ENCODE measurements at places on chromosomes 7 and 10.

DNA sequence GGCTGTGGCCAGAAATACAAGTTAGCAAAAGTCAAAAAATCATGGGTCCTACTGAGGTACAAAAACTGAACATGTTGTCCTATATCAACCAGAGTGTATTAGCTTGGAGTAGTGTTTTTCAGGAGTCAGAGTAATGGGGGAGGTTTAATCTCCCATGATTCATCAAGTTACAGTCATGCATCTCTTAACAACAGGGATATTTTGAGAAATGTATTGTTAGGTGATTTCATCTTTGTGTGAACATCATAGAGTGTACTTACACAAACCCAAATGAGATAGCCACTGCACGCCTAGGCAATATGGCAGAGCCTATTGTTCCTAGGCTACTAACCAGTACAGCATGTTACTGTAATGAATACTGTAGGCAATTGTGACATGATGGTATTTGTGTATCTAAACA lies 14.9 kb upstream of the TES start:
- DNase-seq = no peak

GRCh38 chr10:8378198-8378983 lies 323.9 kb downstream of the GATA3 start:
- no peak for DNase-seq

DNA sequence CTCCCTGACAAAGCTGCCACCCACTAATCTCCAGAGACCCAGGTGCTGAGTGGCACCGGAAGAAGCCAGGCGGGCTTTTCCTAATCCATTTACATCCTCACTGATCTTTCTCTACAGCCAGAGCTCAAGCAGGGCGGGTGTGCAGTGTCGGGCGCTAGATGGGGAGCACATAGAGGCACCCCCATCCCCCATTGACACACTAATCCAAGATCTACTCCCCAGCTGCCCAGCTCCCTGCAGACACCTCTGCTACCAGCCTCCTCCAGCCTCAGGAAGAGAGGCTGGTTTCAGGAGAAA lies 22.2 kb downstream of the FRMPD2 start:
- no peak for DNase-seq

- DNase-seq = no peak
Observed at GRCh38 chr10:77964811-77965210, 38.3 kb upstream of the DLG5 start.

- no peak for DNase-seq
Observed at GRCh38 chr7:42236266-42236975, 588 bp downstream of the GLI3 start.

DNA sequence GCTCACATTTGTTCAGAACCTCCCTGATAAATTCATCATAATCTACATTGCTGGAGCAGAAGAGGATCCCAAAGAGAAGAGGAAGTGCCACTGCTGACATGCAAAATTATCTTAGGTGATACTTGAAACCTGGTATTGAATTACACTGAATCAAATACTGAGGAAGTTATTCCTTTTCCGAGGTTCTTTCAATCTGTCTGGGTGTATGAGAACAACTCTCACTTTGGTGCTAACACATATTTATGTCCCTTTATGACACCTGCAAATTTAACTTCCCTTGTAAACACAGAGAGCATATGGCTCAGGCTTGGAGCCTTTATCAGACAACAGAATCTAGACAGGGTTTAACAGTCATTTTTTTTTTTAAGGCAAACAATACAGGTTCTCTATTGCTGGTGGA lies 131.4 kb downstream of the SRPK2 start:
- DNase-seq = no peak

GRCh38 chr10:124157271-124157681 lies 63.9 kb upstream of the CHST15 start:
- no peak for DNase-seq

GRCh38 chr7:10706875-10707493 lies 266.7 kb upstream of the PHF14 start:
- DNase-seq = no peak

DNA sequence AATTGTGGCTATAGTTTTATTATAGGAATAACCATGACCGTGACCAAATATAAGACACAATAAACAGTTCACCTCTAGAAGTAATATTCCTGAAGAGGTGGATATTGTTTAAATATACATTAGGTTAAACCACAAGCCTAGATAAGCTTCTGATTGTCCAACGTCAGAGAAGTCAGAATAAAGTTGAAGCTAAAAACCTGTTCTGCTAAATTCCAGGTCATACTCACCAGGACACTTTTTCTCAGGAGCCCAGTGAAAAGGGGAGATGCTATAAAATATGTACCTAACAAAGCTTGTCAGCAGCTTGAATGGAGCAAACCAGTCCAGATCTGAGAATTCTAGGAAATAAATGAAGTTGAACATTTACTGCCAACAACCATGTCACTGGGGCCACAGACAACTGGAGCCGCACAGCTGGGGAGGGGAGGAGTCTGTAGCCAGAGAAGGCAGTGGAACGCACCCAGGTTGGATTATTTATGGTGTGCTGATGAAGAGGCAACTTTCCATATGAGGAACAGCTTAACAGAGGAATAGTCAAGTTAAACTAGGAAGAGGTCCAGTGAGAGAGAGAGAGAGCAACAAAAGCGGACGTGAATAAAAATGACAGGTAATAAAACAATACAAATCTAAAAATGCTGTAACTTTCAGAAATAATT lies 191.1 kb downstream of the ZNF438 start:
- no peak for DNase-seq

- no peak for DNase-seq
Observed at GRCh38 chr10:127013211-127013656, 108.0 kb downstream of the DOCK1 start.

DNA sequence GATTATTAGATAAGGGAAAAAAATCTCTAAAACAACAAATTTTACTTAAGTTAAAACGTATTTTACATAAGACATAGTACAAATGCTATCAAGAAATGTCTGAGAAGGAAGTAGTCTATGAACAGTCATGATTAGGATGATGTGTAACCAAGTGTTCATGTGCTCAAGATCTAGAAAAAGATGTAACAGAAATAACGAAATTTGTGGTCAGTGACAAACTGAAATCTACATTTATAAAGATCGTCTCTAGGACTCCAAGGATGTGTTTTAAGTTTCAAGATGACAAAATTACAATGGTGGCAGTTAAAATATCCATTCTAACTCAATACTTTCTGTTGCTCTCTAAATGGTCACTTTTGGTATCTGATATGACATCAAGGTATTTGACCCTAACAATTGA lies 17.2 kb downstream of the PPP3CB start:
- DNase-seq = no peak

DNA sequence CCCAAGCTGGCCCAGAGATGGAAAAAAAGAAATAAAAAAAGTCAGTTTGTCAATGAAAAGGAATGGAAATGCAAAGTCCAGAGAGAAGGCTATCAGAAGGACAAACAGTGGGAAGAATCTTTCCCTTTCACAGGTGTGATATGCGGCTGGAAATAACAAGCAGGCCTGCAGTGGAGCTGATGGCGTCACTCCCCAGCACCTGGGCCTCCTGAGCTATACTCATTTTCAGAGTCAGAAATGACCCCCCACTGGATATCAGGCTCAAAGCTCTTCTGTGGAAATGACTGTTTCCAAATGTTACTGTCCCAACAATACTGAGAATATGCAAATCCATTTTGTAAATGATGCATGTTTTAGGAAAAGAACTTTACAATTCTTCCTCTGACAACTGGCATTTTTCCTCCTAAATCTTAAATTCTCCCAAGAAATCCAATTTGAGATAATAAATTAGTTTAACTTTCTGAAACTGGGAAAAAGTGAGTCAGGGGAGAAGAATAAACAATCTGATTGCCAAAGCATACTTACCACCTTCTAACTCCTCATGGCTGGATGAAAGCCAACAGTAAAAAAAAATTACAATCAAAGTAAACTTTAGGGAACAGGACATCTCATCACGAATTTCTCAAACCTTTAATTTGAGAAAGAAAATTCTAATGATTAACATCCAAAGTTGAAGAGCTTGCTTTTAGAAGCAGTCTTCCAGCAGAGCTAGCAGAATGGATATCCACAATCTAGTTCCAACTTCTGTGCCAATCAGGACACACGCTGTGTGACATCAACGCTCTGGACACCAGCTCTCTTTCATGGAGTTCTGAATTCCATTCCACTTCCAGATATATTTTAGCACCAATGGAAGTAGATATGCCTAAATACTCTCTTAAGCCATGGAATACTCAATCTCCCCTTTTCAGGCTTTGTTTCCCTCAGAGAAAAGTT lies 5.3 kb upstream of the CUZD1 start:
- no peak for DNase-seq
